ENCODE measurements at places on chromosomes 7 and 10.

DNA sequence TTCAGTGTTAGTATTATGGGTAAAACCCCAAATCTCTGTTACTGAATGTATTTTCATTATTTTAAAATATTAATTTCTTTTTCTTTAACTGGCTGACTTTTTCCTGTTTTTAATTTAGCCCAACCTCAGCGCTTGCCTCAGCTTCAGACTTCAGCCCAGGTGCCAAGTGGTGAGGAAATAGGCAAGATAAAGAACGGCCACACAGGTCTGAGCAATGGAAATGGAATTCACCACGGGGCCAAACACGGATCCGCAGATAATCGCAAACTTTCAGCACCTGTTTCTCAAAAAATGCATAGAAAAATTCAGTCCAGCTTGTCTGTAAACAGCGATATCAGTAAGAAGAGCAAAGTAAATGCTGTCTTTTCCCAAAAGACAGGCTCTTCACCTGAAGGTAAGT, 57.5 kb downstream of the MDFIC start:
- no peak for DNase-seq

GRCh38 chr10:51521605-51522004, 177.8 kb downstream of the CSTF2T start:
- no peak for DNase-seq

DNA sequence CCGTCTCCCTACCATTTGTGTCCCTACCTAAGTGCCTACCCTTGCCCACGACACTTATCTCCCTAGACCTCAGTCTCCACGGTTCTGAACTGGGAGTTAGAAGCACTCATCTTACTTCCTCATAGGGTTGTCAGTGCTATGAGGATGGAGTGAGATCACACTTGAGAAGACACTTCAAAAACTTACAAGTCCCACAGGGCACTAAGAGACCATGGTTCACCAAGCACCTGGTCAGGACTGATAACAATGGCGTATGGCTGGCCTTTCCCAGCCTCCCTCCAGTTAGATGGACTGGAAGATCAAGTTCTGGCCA, 43.2 kb downstream of the KCNMA1 start:
- no peak for DNase-seq

GRCh38 chr10:79243181-79244067, 103.8 kb upstream of the PPIF start:
- DNase-seq, result no peak

DNA sequence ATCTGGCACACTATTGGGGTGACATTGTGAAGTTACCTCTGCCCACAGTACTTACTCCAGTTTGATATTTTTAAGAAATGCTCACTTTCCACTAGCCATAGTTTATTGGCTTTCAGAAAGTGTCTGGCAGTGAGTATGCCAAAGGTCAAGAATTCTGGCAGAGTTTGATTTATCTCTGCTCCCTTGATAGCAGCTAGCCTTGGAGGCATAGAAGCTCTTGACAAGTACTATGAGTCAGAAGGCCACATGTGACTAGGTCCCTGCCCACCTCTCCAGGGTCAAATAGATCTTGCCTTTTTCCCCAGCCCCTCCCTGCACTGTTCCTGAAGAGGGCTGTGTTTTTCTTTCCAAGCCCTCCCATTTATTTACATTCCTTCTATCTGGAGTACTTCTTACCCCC, 202.2 kb downstream of the AUTS2 start:
- DNase-seq, result peak; percentile 62

DNA sequence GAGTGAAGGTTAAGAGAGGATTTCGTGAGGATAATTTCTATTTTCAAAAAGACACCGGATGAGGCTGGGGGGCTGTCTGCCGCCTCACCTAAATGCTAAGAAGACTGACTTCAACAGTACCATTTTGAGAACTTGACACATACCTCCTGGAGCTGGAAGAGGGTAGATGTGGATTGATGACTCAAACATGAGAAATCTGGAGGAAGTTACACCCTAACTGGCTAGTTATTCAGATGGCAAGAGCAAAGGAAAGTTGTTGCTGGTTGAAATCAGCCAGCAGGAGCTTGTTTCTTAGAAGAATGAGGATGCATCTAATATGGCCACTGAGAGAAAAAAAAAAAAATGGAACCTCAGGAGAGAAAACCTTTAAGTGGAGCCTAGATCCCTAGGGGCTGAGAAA, 76.2 kb upstream of the KIAA1217 start:
- no peak for DNase-seq

GRCh38 chr10:1420661-1421362, 316.5 kb downstream of the ADARB2 start:
- DNase-seq, result peak; percentile 78
